Type B pancreatic cell (in vitro differentiated cells): ENCODE measurements at places on chromosomes 13 and 19. TPM values are rescaled to one million over a fixed set of nuclear protein-coding genes. Genes with fewer than 3 reads are reported as not detected.

GRCh38 chr19:19581391-19581790, 37.1 kb downstream of the PBX4 start:
- DNase-seq: no peak

GRCh38 chr13:99495466-99496183, 5.6 kb upstream of the TM9SF2 start:
- DNase-seq: no peak

DNA sequence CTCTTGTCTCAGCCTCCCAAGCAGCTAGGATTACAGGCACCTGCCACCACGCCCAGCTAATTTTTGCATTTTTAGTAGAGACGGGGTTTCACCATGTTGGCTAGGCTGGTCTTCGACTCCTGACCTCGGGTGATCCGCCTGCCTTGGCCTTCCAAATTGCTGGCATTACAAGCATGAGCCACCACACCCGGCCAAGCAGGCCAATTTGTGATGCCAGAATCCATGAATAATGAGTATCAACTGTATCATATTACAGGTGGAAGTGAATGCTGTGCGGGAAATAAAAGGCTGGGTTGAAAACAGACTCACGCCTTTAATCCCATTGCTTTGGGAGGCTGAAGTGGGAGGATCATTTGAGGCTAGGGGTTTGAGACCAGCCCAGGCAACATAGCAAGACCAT, 3.6 kb upstream of the NFILZ start:
- no peak for DNase-seq

- DNase-seq: no peak
These were observed 75.4 kb downstream of the PTPRS start for GRCh38 chr19:5265260-5265659.

GRCh38 chr13:20521364-20522115, 4.1 kb downstream of the CRYL1 start:
- no peak for DNase-seq

GRCh38 chr19:53808710-53809125, 15.4 kb downstream of the NLRP12 start:
- no peak for DNase-seq

DNA sequence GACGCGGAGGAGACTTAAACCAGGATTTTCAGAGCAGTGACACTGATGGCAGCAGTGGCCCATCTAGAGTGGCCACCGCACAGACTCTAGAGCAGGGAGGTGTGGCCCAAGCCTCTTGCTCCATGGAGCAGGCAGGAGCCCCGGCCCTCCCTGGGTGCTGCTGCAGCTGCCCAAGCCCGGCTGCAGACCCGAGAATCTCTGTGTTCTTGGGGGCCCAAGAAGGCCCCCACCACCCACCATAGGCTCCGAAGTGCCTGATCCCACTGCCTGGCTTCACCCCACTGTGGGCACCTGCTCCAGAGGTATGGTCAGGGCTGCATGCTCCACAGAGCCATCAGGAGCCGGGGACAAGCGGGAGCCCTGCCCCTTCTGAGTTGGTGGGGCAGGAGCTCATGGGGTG, 36.1 kb downstream of the CEP89 start:
- DNase-seq: no peak

GRCh38 chr19:28636016-28636629, 576.8 kb downstream of the UQCRFS1 start:
- DNase-seq: no peak

GRCh38 chr19:7772752-7773291, 9.8 kb downstream of the CLEC4M start:
- no peak for DNase-seq

- no peak for DNase-seq
These were observed at the start of gene POSTN for GRCh38 chr13:37598597-37598996. TSS of gene POSTN (minus strand) at chr13:37598768. CDS start at chr13:37598726, 42 bp downstream.

DNA sequence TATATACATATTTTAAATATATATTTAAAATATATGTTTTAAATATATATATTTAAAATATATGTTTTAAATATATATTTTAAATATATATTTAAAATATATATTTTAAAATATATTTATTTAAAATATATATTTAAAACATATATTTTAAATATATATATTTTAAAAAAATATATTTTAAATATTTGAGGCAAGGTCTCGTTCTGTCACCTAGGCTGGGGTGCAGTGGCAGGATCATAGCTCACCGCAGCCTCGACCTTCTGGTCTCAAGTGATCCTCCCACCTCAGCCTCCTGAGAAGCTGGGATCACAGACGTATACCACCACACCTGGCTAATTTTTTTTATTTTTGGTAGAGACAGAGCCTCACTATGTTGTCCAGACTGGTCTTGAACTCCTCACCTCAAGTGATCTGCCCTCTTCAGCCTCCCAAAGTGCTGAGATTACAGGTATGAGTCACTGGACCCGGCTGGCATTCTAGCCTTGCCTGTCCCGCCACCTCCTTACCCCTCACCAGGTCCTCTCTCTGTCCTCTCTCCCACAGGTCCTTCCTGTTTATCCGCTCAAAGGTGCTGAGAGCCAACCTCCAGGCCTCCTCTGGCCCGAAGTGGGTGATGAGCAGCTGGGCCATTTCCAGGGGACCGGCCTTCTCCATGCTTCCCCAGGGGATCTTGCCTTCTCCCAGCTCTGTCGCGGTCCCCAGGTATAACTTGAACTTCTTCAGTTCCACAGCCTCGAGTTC, 564 bp downstream of the NLRP12 start:
- no peak for DNase-seq

DNA sequence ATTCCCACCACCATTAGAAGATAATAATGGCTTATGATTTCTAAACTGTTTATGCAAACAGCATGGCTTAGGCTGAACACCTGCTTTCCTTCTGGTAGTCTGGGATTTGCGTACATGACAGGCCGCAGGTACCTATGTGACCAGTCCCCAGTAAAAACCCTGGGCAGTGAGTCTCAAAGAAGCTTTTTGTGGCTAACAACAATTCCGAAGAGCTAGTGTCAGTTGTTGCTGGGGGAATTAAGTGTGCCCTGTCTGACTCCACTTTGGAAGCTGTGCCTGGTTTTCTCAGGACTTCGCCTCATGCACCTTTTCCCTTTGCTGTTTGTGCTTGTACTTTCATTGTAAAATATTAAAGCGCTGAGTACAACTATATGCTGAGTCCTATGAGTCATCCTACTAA, 250.2 kb upstream of the MIR17HG start:
- DNase-seq: no peak

DNA sequence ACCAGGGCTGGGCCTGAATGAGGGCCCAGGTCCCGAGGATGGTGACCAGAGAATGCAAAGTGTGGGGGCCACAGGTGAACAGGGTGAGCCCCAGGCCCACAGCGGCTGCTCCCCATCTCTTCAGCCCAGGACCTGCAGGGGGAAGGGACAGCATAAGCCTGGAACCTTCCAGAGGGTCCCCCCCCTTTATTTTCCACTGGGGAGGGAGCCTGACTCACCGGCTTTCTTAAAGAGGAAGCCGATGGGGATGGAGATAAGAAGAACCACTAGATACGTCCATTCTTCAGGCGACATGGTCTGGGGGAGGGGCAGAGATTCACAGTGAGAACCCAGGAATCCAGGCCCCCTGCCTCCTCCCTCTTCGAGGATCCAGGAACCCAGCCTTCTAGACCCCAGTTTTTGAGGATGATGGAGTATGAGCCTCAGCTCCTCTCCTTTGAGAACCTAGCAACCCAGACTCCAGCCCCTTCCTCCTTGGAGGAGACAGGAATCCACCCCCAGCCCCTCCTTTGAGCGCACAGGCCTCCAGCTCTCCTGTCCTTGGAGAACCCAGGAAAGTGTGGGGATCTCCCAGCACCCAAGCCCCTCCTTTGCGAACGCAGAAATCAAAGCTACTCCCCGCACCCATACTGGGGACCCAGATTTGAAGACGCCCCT, 1.0 kb downstream of the MBOAT7 start:
- DNase-seq: no peak

- peak; percentile 88 for DNase-seq
These were observed 11.6 kb upstream of the JUND start for GRCh38 chr19:18292810-18293641.

DNA sequence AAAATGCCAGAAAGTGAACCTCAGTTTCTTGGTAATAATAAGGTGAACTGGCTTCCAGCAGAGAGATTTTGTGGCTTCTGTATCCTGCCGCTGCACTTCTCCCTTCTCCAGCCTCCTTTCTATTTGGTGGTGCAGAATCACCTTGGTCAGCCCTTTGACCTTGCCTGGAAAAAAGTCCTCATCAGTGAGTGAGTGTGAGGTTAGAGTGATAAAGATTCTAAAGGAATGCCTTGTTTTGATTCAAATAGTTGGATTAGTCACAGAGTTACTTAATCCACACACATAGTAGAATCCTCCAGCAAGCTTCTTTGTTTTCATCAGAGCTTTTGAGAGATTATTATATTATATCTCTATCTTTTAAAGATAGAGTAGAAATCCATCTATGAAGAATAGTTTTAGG, 140.9 kb downstream of the KCNRG start:
- no peak for DNase-seq

DNA sequence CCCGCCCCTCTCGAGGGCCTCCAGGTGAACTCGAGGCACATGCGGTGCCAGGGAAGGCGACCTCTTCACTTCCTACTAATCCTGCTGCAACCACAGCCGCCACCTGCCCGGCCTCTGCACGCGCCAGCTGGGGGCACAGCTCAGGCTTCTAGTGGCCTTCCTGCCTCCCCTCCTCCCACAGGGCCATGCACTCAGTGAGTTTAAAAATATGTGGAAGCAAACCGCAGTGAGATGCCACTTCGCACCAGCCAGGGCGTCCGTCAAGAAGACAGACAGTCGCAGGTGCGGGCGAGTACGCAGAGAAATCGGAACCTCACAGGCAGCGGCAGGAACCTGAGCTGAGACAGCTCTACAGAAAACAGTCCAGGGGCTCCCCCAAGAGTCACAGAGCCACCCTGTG, 10.4 kb downstream of the LMNB2 start:
- no peak for DNase-seq

- peak; percentile 94 for DNase-seq
These were observed 844 bp upstream of the RFX1 start for GRCh38 chr19:14006766-14007562.

DNA sequence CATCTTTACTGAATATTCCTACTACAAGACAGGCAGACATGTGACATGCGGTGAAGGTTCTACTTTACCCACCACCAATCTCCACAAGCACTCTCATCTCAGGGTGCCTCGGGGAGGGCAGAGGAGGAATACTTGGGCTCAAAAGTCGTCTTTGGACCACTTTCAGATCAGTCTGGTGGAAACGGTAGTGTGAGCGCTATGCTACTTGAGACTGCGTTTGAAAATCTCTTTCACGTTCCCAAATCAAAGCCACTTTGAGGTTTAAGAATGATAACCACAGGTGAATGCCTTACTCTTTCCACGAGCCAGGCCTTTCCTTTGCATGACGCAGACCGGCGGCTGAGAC, 1.5 kb upstream of the SOX1 start:
- no peak for DNase-seq

DNA sequence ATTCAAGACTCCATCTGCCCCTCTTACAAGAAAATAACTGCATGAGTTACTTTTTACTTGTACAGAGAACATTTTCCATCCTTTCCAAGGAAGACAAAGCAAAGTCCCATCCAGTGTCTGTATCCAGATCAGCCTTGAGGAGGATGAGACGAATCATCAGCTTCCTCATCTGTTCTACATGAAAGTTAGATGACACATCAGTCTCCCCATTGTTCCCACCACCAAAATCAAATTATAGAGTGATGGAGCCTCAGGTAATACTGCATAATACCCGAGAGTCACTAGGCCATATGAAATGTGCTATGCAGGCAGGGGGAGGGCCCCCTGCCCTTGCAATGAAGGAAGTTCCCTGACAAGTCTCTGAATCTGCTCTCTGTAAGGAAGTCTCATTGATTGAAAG, 1244.6 kb upstream of the SLC10A2 start:
- DNase-seq: no peak

- no peak for DNase-seq
These were observed 1411.0 kb upstream of the SLC10A2 start for GRCh38 chr13:104477261-104477660.

- no peak for DNase-seq
These were observed 592.9 kb downstream of the KCTD12 start for GRCh38 chr13:76293346-76293745.

VSIG10L gene
- 2.4 and 5.9 TPM in 2 replicates for total RNA-seq

CYP2A7 gene
- total RNA-seq: not detected in 2 replicates

SHISA2 gene
- 10.0 and 25.7 TPM in 2 replicates for total RNA-seq

ZNF560 gene
- total RNA-seq: 0.10 TPM in 1 of 2 replicates, not detected in the other

MBD3L3 gene
- total RNA-seq: not detected in 2 replicates

GFY gene
- not detected in 2 replicates for total RNA-seq

FEM1A gene
- total RNA-seq: 13.3 and 13.7 TPM in 2 replicates

KIR3DL2 gene
- not detected in 2 replicates for total RNA-seq
